ENCODE measurements at places on chromosomes 2 and 18.

DNA sequence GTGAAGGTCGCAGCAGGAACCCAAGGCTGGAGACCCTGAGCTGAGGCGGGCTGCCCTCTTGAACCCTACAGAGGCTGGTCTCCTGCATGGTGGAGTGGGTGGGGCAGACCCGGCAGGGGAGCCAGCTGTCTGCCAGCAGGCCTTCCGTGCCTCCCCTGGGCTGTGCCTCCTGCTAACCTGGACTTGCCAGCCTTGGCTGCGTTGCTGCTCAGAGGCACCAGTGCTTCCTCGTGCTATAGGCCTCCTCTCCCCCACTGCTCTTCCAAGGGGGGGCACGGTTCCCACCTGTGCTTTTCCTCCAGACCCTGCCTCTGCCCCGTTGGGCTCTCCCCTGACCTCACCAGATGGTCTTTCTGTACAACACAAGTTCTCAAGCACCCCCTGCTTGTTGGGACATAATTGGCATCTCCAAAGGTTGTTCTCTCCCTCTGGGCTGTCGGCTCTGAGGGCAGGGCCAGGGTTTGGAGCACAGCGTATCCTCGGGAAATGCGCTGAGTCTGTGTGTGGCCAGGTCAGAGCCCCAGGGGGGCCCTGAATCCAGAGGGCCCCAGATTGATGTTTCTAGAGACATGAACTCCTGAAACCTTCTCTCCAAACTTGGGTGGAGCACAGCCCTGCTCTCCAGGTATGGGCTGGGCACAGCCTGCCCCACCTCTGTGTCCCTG is 6.7 kb downstream of the ARHGEF4 start:
- DNase-seq, result no peak

DNA sequence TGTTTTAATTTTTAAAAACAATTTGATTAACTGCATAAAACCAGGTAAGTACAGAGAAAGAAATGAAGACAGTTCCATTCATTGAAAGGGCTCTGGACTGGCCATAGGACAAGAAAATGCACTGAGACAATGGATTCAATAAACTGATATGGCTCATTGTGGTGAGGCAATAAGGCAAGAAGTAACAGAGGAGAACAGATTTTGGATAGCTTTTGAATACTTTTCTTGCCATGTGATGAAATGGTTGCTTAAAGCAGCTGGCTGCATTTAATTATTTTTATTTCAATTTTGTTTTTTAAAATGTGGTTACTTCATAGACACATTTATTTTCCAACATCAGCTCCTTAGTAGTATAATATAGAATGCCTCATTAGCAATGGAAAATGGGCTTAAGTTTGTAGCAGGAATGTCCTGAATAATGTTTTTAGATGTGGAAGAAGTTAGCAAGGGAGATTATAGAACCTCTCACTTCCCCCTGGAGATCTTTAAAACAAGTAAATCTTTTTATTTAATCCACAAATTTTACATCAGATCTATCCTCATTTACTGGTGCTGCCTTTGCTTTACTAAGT is 646.9 kb upstream of the ZEB2 start:
- no peak for DNase-seq

DNA sequence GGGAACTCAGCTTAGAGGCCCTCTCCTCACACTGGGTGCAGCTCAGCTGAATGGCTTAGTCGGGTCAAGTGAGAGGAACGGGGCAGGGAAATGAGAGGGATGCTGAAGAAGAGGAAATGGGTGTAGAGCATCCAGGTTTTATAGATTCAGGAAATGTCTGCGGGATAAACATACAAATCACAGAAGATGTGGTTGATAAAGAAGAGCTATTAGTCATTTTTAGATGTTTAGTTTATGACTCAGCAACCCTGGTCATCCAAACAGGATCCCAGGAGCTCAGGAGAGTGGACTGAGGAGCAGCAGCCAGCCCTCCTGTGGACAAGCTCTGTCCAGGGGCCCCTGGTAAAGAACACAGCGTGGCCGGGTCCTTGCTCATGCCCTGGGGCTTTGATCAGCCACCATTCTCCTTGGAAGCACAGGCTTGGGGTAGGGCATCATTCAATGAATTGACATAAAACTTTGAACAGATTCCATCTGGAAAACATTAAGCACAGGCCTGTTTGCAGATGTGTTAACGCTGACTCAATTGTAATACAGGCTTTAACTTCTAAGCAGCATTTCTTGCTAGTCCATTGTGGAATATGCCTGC is 83.0 kb downstream of the NPAS2 start:
- DNase-seq, result no peak

DNA sequence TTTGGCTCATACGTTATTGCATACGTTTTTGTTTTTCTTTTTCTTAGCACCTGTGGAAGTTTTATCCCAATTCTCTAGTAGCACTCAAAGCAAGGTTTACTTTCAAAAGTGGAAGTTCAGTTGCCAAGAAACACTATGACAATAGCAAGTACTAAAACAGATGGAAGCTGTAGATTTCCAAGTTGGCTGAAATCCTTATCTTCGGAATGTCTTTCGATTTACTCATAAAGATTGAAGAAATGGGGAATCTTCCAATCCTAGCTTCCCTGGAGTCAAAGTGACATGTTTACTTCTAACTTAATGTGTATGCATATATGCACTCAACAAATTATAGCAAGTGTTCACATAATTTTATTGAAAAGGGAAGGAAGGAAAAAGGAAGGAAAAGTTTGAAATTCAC is 307.4 kb downstream of the CTNNA2 start:
- DNase-seq, result no peak

GRCh38 chr2:11692966-11693521 is 23.0 kb upstream of the NTSR2 start:
- DNase-seq, result peak; percentile 33

- DNase-seq, result no peak
Measured at GRCh38 chr2:109448946-109449788, 164.6 kb downstream of the SEPTIN10 start.

DNA sequence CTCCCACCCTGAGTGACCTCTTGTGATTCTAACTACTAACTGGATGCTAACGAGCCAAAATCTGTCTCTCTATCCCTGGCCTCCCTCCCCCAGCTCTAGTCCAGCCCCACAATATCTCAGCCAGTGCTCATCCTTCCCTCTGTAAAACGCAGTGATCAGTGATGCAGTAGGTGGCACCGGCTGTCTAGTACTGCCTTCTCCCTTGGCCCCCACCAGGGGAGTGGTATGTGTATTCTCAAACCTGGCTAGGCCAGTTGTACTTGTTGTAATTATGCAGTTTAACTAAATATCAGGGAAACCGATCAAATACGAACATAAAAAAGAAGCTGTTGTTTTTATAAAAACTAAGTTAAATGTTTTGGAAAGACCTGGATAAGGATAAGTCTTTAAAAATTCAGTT is 113.2 kb upstream of the ALPP start:
- no peak for DNase-seq

DNA sequence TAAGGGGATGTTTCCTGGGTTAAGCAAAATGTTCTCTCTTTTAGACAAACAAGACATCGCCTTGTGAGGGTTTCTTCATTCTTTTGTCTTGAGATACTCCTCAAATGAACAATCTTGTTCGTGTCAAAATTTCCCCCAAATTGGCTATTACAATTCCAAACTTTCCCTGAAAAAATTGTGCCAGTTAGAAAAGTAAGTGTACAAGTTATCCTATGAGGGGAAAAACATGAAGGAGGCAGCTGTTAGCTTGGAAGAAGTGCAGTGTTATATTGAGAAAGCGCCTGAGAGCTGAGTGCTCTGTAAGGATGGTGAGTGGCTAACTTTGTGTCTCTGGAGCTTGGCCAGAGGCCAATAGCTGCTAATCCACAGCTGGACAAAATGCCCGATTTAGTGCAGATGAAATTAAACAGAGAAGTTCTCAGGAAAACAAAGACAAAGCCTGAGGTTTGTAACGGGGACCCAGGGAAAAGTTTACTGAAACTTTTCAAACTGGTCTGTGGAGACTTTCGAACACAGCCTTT is 14.1 kb upstream of the PLEKHH2 start:
- no peak for DNase-seq

DNA sequence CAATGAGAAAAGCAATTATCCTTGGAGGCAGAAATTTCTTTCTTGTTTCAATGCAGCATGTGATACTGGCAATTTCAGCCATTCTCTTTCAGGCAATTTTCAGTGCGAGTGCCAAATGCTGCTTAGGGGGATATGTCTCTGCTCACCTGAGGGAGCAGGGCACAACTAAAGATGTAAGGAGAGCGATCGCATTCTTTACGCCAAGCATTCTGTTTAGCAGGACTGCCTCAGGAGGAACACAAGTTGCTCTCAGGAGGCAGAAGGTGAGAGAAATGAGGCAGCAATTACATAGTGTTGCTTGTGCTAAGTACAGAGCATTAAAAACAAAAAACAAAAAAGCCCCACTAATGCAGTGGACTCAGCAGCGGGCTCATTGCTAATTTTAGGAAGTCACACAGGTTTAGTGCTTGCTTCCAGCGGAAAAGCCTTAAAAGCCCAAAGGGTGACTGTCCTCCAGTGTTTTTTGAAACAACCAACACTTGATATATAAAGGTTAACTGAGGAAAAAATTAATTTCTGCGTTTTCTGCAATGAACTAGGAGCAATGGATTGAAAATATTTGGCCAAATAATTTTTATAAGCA is 116.9 kb downstream of the METTL8 start:
- DNase-seq, result no peak

DNA sequence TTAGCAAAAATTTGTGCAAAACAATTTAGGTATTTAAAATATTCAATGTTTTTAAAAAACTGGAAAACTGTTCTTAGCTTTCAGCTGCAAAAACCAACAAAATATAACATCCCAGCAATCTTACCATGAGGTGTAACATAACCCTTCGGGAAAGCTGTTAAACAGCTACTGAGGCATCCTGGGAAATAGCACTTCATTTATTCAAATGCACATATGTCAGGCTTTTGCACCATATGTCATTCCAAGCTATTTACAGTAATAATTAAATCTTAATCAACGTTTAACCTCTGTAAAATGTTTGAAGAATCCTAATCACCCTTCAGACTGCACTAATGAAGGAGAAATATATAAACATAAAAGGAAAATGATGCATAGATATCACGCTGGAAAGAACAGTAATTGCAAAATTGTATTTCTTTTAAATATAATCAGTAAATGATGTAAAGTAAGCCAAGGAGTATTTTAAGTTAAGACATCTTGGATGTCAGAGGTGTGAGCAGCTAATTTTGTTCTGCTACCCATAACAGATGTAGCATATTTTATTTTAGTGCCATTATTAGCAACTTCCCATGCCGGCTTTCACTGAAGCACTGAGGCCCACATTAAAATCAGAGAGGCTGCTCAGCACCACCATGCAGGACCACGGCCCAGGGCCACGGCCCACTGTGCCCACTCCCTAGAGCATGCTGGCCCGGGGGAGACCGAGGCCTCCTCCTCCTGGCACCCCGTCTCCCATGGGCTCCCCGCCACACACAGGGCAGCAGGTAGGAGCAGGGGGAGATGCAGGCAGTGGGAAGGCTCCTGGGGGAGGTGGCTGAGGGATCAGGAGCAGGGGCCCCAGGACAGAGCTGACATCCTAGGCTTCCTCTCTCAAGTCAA is 30.9 kb downstream of the EMX1 start:
- DNase-seq, result no peak

DNA sequence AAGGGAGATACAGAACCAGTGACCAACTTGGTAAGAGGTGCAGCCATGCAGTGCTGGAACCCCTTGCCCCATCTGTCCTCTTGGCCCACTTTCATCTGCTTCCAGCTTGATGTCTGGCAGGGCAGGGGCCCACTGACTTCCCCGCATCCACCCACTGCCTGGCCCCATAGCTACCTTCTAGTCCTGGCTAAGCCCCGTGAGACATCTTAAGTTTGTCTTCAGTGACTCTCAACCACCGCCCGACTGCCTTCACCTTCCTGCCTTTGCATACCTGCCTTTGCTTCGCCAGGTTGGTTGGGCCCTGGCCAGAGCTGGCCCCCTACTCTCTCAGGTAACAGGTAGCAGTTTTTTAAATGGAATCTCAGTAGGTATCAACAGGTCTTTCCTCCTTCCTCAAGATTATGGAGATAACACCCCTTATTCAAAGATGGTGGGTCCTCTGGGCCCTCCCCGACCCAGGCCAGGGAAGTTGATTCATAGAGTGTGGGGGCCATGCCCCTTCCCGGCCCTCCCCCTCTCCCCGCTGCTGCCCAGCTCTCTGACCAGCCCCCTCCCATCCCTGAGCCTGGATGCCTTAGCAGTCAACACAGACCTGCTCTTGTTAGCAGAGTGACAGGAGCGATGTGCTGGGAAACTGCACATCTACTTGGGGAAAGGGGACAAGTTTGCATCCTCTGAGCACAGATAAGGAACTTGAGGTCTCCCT is 2.8 kb downstream of the ARID5A start:
- DNase-seq, result no peak

- no peak for DNase-seq
Measured at GRCh38 chr2:148044322-148044721, 23.4 kb downstream of the MBD5 start.

- no peak for DNase-seq
Measured at GRCh38 chr2:17912266-17912691, 33.8 kb downstream of the KCNS3 start.

- no peak for DNase-seq
Measured at GRCh38 chr2:193847130-193847529, 1652.4 kb upstream of the TMEFF2 start.

DNA sequence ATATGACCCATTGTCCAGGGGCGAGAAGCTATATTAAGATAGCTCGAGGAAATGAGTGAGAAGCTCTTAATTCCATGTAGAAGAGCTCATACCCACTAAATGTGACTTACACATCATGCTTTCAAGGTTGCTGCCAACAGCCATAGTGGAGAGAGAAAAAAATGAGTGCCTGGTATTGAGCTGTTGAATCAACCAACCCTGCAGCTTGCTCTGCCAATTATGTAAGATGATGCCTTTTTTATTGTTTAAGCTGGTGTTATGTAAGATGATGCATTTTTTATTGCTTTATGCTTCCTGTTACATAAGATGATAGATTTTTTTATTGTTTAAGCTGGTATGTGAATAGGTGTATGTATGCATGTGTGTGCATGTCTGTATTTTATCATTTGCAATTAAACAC is 228.2 kb downstream of the CCDC178 start:
- DNase-seq, result no peak

- no peak for DNase-seq
Measured at GRCh38 chr2:233450864-233451575, 96.7 kb downstream of the DGKD start.

- no peak for DNase-seq
Measured at GRCh38 chr2:128548461-128548891, 229.8 kb upstream of the HS6ST1 start.

Data from stimulated activated CD8-positive, alpha-beta memory T cell treated with anti-CD3 and anti-CD28 coated beads, Interleukin-15, amount 100 ng/mL, for 1 hour (primary cell).